ENCODE measurements at places on chromosomes 12 and 14.
A peak's percentile ranks its signal among the peaks of the same experiment; 100 is the strongest.

DNA sequence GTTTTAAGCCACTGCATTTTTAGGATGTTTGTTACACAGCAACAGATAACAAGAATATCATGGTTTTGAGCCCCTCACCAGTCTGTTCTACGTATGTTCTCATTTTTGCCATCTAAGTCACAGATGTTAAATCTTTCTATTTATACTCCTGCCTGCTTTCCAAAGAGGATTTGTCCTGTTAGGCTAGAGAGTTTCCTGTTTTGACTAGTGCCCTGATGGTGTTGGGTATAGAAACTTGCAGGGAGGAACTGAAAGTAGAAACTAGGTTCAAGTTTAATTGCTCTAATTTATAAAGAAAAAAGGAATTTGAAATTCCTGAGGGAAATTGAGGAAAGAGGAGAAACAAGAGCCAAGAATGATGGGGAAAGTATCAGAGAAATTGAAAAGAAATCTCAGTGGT lies 74.4 kb upstream of the COCH start:
- no peak for DNase-seq

DNA sequence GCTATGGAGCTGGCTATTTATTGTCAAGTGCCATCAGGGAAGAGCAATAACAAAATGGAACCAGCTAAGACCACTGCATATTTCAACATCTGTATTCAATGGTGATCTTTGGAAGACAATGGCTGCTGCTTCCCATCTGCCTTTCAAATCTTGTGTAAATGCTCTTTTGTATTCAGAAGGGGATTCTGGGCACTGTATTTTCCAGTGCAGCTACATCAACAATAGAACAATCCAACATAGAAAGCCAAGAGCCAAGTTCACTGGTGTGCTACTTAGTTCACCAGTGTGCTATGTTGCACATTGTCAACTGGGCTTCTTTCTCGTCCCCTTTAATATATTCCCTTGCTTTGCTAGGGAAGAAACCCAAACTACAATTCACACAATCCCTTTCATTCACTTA lies 128.8 kb upstream of the OR4E1 start:
- DNase-seq: no peak

GRCh38 chr14:39988939-39989338 lies 556.7 kb upstream of the FBXO33 start:
- DNase-seq: no peak

GRCh38 chr12:15435597-15435996 lies 113.3 kb downstream of the PTPRO start:
- DNase-seq: no peak

- DNase-seq: no peak
These were observed 6.3 kb downstream of the SDSL start for GRCh38 chr12:113428482-113428881.

GRCh38 chr14:60002819-60003492 lies 83.0 kb downstream of the LRRC9 start:
- DNase-seq: no peak

GRCh38 chr12:117622741-117623140 lies 261.3 kb upstream of the NOS1 start:
- no peak for DNase-seq

- DNase-seq: no peak
These were observed 1.8 kb downstream of the AKAP5 start for GRCh38 chr14:64467101-64467500.

DNA sequence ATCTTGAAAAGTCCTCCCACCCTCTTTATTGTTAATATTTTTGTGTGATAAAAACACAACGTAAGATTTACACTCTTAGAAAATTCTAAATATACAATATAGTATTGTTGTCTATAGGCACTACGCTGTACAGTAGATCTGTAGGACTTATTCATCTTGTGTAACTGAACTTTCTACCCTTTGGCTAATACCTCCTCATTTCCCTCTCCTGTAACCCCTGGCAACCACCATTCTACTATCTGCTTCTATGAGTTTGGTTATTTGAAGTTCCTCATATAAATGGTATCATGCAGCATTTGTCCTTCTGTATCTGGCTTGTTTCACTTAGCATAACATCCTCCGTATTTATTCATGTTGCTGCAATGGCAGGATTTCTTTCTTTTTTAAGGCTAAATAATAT lies 5.2 kb upstream of the CLEC9A start:
- DNase-seq: no peak

GRCh38 chr14:65335411-65335947 lies 77.1 kb upstream of the FUT8 start:
- no peak for DNase-seq

DNA sequence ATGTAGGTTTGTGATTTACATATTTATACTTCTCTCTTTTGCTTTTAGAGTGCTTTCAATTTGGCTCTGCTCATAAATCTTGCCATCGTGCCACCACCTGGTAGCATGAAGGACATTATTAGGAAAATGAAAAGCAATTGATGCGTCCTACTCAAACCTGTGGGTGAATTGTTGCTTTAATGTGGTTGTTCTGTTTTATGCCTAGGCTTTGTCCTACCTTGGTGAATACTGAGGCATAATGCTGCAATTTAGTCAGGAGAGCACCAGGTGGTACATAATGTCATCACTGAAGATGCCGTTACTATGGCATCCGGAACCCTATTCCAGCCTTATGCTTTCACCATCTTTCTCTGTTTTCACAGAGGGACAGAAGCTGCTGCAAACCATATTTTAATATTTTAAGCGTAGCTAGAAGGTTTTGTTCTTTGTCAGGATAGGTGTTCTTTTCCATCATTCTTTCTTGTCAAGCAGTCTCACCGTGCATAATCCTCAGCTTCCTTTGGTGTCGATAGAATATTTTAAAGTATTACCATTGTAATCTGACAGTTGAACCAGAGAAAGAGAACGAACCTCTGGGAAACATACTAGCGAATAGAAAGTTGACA lies 68.5 kb upstream of the PKP2 start:
- DNase-seq: no peak

DNA sequence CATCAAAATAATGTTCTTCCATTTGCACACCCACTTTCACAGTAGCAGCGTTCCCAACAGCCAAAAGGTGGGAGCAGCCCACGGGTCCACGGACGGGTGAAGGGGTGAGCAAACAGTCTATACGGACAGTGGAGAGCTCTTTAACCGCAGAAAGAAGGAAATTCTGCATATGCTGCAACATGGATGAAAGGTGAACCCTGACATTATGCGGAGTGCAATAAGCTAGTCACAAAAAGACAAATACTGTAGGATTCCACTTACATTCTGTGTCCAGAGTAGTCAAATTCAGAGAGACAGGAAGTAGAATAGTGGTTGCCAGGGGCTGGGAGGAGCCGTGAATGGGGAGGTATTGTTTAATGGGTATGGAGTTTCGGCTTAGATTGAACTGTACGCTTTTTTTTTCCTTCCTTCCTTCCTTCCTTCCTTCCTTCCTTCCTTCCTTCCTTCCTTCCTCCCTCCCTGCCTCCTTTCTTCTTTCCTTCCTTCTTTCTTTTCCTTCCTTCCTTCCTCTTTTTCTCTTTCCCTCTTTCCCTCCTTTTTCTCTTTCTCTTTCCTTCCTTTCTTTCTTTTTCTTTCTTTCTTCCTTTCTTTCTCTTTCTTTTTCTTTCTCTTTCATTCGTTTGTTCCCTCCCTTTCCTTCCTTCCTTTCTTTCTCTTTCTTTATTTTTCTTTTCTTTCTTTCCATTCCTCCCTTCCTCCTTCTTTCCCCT lies 15.8 kb upstream of the ANKRD9 start:
- no peak for DNase-seq

- no peak for DNase-seq
These were observed 29.1 kb downstream of the ALX1 start for GRCh38 chr12:85309125-85309566.

DNA sequence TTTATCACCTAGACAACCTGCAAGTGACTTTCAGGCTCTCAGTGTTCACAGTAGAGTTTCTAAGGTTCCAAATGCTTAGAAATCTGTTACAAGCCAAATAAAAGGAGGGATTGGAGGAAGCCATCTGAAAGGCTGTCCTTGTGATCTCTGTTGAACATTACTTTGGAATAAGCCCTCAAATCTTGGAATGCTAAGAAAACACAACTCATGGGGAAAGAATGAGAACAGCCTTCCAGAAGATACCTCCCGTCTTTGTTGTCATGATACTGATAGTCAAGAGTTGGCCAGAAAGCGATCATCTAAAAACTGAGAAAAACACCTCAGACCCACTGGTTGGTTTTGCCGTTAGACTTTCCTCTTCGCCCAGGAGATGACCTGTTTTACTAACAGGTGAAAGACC lies 44.4 kb upstream of the KCNK13 start:
- no peak for DNase-seq

DNA sequence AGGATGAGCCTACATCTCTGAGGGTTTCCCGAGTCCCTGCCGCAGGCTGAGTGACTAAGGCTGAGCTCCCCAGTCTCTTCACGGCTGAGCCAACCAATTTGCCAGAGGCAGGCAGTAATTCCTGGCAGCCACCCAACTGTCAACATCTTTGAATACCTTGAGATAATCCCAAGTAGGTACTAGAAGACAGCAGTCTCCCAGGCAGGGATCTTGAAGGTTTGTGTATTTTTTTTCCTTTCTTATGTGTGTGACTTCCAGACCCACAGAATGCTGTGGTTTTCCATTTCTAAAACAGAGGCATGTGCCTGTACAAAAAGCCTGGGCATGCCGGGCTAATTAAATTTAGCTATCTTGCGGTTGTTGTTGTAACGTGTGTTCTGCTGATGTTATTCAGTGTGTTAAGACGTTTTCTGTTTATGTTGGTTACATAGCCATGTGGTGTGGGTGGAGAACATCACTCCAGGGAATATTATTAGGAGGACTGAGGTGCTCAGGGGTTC lies 155.5 kb downstream of the ANO2 start:
- DNase-seq: no peak

- no peak for DNase-seq
These were observed 499 bp downstream of the MIPOL1 start for GRCh38 chr14:37198273-37198598.

DNA sequence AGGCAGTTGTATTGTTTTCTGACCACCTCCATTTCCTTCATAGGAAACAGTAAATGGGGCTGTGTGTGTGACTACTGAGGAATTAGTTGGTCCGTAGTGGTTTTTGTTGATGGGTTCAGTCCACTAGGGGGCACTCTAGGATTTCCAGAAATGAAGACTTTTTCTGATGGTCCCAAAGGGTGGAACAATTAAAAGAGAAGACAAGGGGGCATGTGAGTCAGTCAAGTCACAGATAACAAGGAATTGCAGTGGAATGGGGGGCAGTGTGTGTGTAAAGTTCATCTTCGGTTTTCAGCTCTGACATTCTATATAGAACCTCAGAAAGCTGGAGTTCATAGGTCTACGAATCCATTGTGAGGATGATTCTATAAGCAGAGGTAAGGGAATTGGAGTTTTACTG lies 186.6 kb upstream of the OR4E1 start:
- DNase-seq: no peak

DNA sequence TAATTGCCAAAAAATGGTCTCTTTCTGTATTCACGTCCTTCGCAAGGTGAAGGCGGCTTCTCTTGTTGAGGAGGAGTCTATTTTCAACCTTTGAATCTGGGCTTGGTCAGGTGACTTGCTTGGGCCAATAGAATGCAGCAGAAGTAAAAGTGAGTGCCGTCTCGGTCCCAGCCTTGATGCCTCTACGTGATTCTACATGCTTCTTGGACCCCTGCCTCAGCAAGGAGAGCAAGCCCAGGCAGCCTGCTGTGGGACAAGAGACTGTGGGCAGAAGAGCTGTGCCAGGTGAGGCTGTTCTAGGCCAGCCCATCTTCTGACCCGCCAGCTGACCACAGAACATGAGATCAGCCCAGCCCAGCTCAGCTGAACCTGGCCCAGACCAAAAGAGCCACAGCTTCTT lies 39.1 kb upstream of the CCDC63 start:
- DNase-seq: no peak

DNA sequence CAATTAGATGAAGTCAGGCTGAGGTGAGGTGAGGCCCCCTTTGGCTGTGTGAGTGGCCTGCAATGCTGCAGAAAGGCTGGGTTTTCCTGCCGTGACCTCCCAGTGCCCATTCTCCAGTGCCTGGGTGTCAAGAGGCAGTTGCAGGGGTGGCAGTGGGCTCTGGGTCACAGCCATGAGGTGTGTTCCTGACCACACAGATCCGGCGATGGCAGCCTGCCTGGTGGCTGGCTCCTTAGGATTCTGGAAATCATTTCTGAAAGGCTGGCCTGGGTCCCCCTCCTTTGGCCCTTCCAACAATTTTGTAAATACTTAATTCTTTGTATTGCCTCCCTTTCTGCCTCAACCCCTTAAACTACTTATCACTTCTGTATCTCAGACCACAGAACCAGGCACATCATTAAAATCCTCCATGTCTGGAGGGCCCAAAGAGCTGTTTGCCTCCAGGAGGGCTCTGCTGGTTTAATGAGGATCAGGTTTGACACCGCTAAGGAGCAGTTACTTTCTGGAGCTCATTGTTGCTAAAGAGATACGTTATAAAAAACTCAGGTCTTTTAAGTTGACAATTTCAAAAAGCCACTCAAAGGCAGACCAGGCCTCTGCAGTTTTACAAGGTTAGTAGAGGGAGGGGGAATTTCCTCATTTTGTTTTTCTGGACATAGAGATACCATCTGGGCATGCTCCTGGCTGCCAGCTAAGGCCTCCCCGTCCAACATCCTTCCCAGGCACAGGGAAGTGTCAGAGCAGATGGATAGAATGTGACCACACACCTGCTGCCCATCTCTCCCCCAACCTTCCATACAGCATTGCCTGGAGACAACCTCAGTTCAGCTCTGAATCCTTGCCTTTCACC lies 204.4 kb downstream of the FOXN3 start:
- DNase-seq: no peak

DNA sequence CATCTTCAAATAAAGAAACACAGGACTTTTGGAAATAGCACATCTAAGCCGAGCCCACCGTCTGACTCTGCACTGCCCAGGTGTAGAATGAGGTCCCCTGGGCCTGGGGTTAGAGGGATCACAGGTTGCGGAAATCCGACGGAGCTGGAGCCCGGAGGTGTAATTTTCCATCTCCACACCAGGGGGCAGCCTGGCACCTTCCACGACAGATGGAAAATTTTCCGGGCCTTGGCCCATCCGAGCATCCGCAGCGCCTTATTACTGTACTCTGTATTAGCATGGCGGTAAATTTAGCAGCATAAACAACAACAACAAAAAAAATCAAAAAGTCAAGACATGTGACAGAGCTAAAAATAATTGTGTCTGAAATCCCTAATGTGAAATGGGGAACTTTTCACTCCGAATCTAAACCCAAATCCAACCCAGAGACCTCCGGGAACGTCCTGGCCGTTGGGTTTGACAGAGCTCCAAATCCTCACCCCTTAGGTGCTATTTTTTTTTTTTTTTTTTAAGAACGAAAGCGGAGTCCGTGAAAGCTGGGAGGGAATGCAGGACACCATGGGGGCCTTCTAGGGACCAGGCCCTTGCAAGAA lies 93.9 kb downstream of the KSR2 start:
- no peak for DNase-seq

DNA sequence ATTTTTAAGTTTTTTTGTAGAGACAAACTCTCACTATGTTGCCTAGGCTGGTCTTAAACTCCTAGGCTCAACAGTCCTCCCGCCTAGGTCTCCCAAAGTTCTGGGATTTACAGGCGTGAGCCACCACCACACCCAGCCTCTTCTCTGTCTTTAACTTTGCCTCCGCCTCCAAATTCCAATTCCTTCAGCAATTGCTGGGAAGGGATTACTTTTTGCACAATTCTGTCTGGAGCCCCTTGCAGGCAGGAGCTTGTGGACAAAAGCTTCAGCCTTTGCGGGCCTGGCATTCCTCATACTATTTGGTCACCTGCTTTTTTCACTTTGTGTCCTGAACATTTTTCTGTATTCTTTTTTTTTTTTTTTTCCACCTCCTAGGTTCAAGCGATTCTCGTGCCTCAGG lies 26.0 kb downstream of the SH2B3 start:
- no peak for DNase-seq

- no peak for DNase-seq
These were observed 36.0 kb downstream of the CPM start for GRCh38 chr12:68896881-68897540.

- DNase-seq: peak; percentile 78
These were observed 417 bp downstream of the GLS2 start for GRCh38 chr12:56487448-56488040.
